Neural progenitor cell (in vitro differentiated cells): ENCODE measurements at places on chromosomes 4 and X. TPM values are rescaled to one million over a fixed set of nuclear protein-coding genes. Genes with fewer than 3 reads are reported as not detected.

IL2RG gene
- not detected in 2 replicates for total RNA-seq

RNF128 gene
- total RNA-seq, result 0.06 TPM in 1 of 2 replicates, not detected in the other

UCHL1 gene
- total RNA-seq, result 535 and 638 TPM in 2 replicates

FGFRL1 gene
- 9.6 and 27.4 TPM in 2 replicates for total RNA-seq

ATP6AP2 gene
- 70.1 and 88.1 TPM in 2 replicates for total RNA-seq

XAGE1A gene
- total RNA-seq, result not detected in 2 replicates

SPOCK3 gene
- total RNA-seq, result 0.21 and 0.34 TPM in 2 replicates

CITED1 gene
- total RNA-seq, result 0.69 and 1.9 TPM in 2 replicates

SLC49A3 gene
- 1.9 and 3.4 TPM in 2 replicates for total RNA-seq

PRR32 gene
- total RNA-seq, result not detected in 2 replicates

RP2 gene
- 17.2 and 25.0 TPM in 2 replicates for total RNA-seq

EGFL6 gene
- total RNA-seq, result 0.19 and 1.2 TPM in 2 replicates

GLA gene
- total RNA-seq, result 45.0 and 48.3 TPM in 2 replicates

CXCL8 gene
- total RNA-seq, result not detected in 2 replicates

HTR2C gene
- 1.4 and 1.7 TPM in 2 replicates for total RNA-seq

TMEM131L gene
- total RNA-seq, result 13.7 and 14.8 TPM in 2 replicates

ERCC6L gene
- total RNA-seq, result 22.7 and 34.5 TPM in 2 replicates

ADAM29 gene
- total RNA-seq, result 0.40 TPM in 1 of 2 replicates, not detected in the other

GAB1 gene
- total RNA-seq, result 22.6 and 31.3 TPM in 2 replicates

LEF1 gene
- 15.0 and 19.4 TPM in 2 replicates for total RNA-seq

IL9R gene
- 0.25 TPM in 1 of 2 replicates, not detected in the other for total RNA-seq

PPARGC1A gene
- 1.7 and 6.6 TPM in 2 replicates for total RNA-seq

CLNK gene
- not detected in 2 replicates for total RNA-seq

TSPYL2 gene
- 35.5 and 37.1 TPM in 2 replicates for total RNA-seq

RTL9 gene
- total RNA-seq, result 0.22 and 0.49 TPM in 2 replicates

HTRA3 gene
- total RNA-seq, result 1.6 and 2.3 TPM in 2 replicates
